ENCODE measurements at places on chromosomes 1 and 21.

- peaks cover 33% of the 10 kb centered on the region for H3K27me3 ChIP-seq
- H3K4me1 ChIP-seq = peaks cover 12% of the 10 kb centered on the region
- H3K4me3 ChIP-seq = no peak overlapping the region
- DNase-seq = peak; percentile 74
- no peak overlapping the region for H3K27ac ChIP-seq
Observed at GRCh38 chr1:81549588-81550127, 251.1 kb upstream of the ADGRL2 start.

DNA sequence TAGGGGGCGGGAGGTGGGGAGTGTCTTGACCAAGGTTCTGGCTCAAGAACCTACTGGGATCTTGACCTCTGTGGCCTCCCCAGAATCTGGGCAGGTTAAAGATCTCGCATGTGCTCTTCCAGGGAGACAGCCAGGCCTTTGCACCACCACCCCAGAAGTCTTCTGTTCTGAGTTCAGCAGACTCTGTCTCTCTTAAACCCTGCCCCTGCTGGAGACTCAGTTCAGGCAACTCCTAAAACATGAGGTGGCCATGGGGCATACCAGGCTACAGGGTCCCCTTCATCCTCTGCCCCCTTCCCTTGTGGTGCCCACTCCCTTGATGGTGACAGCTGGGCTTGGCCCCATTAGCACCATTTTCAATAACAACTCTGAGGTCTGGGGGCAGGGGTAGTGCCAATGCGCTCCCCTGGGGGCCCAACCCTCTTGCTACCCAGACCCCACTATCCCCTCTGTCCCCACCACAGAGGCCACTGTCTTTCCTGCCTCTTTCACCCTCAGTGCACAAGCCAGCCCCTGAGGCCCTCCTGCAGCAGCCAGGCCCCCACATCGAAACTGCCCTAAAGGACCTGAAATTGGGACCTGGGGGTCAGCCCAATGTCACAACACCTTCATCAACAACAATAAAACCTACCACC is 132.7 kb upstream of the RUNX3 start:
- H3K27ac ChIP-seq = no peak overlapping the region
- H3K4me1 ChIP-seq = peaks cover 4% of the 10 kb centered on the region
- DNase-seq = no peak

- DNase-seq = no peak
- no peak overlapping the region for H3K4me3 ChIP-seq
- H3K27ac ChIP-seq = no peak overlapping the region
- H3K36me3 ChIP-seq = no peaks in the 10 kb centered on the region
- no peaks in the 10 kb centered on the region for H3K27me3 ChIP-seq
Observed at GRCh38 chr1:217388522-217389065, 242.3 kb downstream of the GPATCH2 start.

DNA sequence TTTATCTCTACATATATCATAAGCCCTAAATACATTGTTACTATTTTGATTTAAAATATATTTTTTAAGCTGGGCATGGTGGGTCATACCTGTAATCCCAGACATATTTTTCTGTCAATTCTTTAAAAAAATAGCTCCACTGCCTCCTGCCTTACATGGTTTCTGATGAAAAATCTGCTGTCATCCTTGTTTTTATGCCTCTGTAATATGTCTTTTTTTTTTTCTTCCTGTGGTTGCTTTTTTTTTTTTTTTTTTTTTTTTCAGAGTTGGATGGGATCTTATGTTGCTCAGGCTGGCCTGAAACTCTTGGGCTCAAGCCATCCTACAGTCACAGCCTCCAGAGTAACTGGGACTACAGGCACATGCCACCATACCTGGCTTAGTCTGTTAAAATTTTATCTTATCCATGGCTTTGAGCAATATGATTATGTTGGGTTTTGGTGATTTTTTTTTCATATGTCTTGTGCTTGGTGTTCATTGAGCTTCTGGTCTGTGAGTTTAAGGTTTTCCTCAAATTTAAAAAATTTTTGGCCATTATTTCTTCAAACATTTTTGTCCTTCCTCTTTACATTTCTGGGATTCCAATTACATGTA is 12.4 kb upstream of the EDARADD start:
- H3K4me3 ChIP-seq = no peak overlapping the region
- no peaks in the 10 kb centered on the region for H3K27me3 ChIP-seq
- DNase-seq = no peak
- H3K4me1 ChIP-seq = no peaks in the 10 kb centered on the region

DNA sequence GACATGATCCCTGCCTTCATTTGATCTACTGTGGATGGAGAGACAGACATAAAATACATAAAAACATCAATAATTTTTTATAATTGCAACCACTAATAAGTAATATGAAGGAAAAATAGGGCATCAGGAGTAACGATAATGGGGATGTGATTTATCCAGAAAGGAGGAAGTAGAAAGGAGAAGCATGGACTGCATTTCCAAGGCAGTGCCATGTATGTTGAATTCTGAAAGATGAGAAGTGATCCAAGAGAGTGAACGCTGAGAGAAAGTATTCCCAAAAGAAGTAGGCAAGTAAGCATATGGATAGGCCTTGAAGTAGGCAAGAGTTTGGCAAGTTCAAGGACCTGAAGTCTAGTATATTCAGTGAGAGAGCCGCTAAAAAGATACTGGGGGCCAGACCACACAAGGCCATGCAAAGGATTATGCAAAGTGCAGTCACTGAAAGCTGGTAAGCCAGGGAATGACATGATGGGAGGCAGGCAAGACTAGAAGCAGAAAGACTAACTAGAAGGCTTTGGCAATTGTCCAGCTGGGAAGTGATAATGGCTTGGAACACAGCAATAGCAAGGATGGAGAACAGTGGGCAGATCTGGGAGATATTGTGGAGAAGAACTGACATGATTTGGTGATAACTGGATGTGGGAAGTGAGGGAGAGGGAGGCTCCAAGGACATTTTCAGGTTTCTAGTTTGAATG is 85.9 kb downstream of the TM2D1 start:
- H3K4me1 ChIP-seq = no peaks in the 10 kb centered on the region
- H3K4me3 ChIP-seq = no peak overlapping the region
- no peaks in the 10 kb centered on the region for H3K27me3 ChIP-seq
- no peaks in the 10 kb centered on the region for H3K36me3 ChIP-seq
- DNase-seq = no peak

DNA sequence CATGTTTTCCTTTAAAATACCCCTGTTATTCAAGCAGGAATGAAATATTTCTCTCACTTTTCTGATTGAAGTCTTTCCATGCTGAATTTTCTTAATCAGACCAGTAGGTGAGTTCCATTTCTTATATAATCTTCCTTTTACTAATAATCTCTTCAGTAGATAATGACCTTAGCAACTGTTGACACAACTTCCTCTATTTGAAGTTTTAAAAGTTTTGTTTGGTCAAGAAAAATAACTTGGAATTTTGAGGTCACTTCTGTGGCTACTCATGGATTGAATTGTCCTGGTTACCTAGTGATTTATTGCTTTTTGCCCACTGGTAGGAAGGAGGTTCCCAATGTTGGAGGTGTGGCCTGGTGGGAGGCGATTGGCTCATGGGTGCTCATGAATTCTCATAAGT is 70.6 kb upstream of the PAXBP1 start:
- H3K36me3 ChIP-seq = no peaks in the 10 kb centered on the region
- no peak overlapping the region for H3K27ac ChIP-seq
- peaks cover 5% of the 10 kb centered on the region for H3K4me1 ChIP-seq
- peaks cover 65% of the 10 kb centered on the region for H3K27me3 ChIP-seq
- DNase-seq = no peak

DNA sequence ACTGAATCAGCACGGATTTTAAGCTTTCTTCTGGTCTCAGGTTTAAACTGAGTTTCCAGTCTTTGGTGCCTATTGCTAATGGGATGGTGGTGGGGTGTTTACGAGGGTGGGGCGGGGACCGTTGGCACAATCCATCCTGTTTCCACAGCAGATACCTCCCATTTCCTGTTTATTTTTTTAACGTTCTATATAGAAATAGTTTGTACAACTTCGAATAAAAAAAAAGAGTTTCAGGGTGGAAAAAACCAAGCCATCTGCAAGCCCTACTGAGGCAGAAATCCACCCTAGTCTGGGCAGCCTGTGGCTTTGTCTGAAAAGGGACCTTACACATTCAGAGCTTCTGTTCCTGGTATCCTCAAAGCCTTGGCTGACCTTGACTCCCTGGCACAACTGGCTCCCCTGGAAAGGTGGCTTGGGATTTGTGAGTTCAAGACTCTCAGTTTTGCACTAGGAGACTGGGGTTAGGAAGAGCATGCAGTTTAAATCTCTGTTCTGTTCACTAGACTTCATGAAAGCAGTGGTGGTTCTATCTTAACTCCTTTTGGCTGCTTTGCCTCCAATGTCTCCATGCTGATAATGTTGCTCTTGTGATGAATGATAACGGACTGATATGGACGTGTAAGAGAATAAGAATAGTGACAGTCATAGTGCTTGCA is 46.7 kb downstream of the VANGL2 start:
- peaks cover 46% of the 10 kb centered on the region for H3K27me3 ChIP-seq
- no peak overlapping the region for H3K27ac ChIP-seq
- H3K4me3 ChIP-seq = no peak overlapping the region
- H3K4me1 ChIP-seq = no peaks in the 10 kb centered on the region

DNA sequence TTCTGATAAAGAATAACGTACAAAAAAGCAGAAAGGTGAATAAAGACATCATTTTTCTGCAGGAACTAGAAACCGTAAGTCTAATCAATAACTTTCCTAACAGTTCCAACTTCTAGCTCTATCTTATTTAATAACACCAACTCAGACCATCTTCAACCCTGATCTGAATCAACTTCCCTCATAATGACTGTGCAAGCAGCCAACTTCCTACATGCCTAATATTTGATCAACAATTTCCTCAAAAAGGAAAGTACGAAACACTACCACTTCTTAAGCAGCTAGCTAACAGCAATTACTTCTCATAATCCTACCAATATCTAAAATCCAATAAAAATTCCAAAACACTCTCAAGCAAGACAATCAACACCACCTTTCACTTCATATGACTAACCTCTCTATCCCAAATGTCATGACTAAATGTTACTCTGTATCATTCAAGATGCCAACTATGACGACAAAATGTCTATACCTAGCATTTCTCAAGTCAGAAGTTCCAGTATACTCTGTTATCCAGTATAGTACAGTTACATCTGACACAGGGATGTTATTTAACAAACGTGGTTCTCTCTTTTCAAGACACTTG is 1.7 kb downstream of the COP1 start:
- H3K27ac ChIP-seq = no peak overlapping the region
- H3K27me3 ChIP-seq = no peaks in the 10 kb centered on the region
- DNase-seq = peak; percentile 19
- H3K4me1 ChIP-seq = peaks cover 9% of the 10 kb centered on the region

- peak; percentile 30 for DNase-seq
- no peak overlapping the region for H3K4me3 ChIP-seq
- no peaks in the 10 kb centered on the region for H3K27me3 ChIP-seq
Observed at GRCh38 chr1:87449348-87449963, 120.8 kb downstream of the LMO4 start.

- no peaks in the 10 kb centered on the region for H3K4me1 ChIP-seq
- DNase-seq = no peak
- H3K27ac ChIP-seq = no peak overlapping the region
- H3K27me3 ChIP-seq = no peaks in the 10 kb centered on the region
- 0 out of 2 replicates have a peak, but pooled peaks cover 6% of the 10 kb centered on the region for H3K36me3 ChIP-seq
Observed at GRCh38 chr1:246784621-246785493, 60.6 kb downstream of the SCCPDH start.

DNA sequence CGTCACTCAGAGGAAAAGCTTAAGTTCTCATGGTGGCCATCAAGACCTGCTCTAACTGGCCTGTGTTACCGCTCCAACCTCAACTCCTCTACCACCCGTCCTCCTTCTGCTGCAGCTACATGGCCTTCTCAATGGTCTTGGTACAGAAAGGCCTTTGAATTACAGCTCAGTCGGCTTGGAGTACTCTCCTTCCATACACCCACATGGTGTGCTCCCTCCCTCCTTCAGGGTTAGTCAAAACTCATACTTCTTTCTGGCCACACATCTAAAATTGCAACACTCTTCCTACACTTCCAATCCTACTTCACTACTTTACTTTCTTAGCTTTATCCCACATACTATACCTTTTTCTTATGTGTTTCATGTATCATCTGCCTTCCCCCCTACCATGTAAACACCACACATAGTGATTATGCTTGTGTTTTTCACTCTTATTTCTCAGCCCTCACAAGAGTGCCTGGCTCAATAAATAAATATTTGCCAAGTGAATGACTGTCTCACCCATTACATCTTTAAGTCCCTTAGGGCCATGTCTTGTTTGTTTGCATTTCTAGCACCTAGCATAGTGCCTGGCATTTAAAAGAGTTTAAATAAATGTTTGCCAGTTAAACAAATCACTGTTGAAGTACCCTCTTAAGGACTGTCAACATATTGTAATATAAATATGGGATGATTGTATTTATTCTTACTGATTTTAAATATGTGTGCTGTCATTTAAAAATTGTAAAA is 37.6 kb upstream of the HMCN1 start:
- no peaks in the 10 kb centered on the region for H3K36me3 ChIP-seq
- H3K27me3 ChIP-seq = no peaks in the 10 kb centered on the region
- H3K27ac ChIP-seq = peak overlapping the region; percentile 49
- H3K4me3 ChIP-seq = no peak overlapping the region
- peaks cover 11% of the 10 kb centered on the region for H3K4me1 ChIP-seq

DNA sequence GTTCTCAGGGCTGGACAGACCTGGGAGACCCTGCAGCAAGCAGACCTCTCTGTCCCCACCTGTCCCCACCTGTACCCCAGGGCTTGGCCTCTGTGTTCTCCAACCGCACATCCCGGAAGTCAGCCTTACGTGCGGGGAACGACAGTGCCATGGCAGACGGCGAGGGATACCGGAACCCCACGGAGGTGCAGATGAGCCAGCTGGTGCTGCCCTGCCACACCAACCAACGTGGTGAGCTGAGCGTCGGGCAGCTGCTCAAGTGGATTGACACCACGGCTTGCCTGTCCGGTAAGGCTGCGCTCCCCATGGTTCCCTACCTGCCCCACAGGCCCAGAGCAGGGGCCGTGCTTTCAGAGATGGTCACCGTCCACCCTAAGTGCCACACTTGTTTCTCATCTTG is 36.5 kb downstream of the ACOT11 start:
- no peak for DNase-seq
- no peak overlapping the region for H3K27ac ChIP-seq
- no peaks in the 10 kb centered on the region for H3K27me3 ChIP-seq
- no peaks in the 10 kb centered on the region for H3K36me3 ChIP-seq

GRCh38 chr1:110434946-110435345 is 16.0 kb upstream of the PROK1 start:
- no peak for DNase-seq
- no peaks in the 10 kb centered on the region for H3K36me3 ChIP-seq
- H3K4me1 ChIP-seq = no peaks in the 10 kb centered on the region
- no peak overlapping the region for H3K4me3 ChIP-seq
- H3K27ac ChIP-seq = no peak overlapping the region
- H3K27me3 ChIP-seq = peaks cover 25% of the 10 kb centered on the region

DNA sequence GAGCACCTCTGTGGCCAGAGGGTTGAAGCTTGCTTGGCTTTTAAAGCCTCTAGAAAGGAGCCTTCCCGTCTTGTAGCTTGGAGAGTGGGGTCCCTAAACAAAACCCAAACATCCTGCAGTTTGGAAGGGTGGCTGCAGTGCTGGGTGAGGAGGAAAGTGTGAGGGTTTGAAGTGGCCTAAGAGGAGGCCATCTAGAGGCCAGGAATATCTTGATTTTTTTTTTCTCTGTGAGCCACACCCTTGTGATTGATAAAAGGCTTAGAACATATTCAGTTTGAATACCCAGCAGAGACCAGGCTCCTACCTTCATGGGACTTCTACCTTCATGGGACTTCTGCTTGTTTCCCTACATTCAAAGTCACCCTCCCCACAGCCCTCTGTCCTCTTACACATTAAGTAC is 37.3 kb upstream of the PIGV start:
- H3K27me3 ChIP-seq = no peaks in the 10 kb centered on the region
- peaks cover 57% of the 10 kb centered on the region for H3K36me3 ChIP-seq
- H3K4me1 ChIP-seq = peaks cover 34% of the 10 kb centered on the region
- no peak overlapping the region for H3K27ac ChIP-seq

All from PC-3 (cell line).